ENCODE measurements at places on chromosomes 2 and 18.

- DNase-seq = no peak
Measured at GRCh38 chr2:241947401-241947800, 77.9 kb downstream of the RTP5 start.

DNA sequence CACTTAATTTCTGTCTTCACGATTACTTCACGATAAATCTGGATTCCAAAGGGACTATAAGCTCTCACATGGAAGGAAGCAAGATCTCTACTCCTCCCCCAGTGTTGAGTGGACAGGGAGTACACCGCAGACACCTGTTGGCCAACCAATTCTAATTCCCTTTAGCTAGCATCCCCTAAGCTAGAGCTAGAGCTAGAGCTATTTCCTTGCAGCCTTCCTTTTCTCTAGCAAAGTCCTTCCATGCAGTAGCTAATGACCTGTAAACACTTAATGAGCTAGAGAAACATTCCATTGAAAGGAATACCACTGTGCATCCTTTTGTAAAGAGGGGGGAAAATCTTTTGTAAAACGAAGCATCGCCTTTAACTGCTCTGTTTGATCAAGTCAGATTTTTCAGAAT, 56.5 kb downstream of the BCL11A start:
- no peak for DNase-seq

GRCh38 chr2:44939106-44940048, 2.1 kb upstream of the SIX3 start:
- no peak for DNase-seq

- no peak for DNase-seq
Measured at GRCh38 chr2:238488347-238488826, 61.7 kb downstream of the ASB1 start.

DNA sequence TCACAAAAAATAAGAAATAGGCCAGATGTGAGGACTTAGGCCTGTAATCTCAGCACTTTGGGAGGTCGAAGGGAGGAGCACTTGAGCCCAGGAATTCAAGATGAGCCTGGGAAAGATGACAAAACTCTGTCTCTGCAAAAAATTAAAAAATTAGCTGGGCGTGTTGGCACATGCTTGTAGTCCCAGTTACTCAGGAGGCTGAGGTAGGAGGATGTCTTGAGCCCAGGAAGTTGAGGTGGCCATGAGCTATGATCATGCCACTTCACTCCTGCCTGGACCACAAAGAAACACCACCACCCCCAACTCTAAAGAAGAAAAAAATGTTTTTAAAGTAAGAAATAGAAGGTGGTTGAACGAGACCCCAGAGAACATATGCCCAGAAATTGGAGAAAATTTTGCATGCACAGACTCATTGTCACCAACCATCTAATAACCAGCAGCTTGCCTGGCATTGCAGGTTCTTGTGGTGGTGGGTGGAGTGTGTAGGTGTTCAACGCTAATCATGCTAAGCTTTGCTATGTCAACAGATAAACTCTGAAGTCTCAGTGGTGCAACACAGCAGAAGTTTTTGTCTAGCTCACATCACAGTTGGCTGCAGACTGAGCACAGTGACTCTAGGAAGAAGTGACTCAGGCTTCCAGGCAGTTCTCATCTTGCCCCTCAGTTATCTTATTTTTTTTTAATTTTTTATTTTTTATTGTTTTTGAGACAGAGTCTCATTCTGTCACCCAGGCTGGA, 18.6 kb downstream of the ARL4C start:
- DNase-seq = no peak

GRCh38 chr18:59382383-59382782, 23.3 kb upstream of the LMAN1 start:
- no peak for DNase-seq
